NCI-H446 treated with DMSO at 0.1 percent for 48 hours (cell line): ENCODE measurements at places on chromosomes 16 and 17.

DNA sequence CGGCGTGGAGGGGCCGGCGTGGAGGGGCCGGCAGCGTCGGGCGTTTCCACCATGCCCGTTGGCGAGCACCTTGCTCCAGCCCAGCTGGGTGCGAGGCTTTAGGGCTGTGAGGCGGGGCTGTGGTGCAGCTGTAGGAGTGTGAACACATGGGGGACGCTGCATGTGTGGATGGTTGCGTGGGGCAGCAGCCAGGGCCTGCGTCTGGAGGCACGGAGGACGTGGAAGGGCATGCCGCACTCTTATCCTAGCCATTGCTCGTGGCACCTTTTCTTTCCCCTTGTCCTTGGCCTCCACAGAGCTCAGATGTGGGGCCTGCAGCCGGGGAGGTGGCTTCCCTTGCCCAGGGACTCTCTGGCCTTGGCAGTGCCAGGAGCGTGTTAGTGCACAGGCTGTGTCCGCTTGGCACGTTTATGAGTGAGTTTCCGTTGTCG, 47.8 kb downstream of the PDPK1 start:
- DNase-seq, result no peak

- DNase-seq, result no peak
These were observed 4.0 kb downstream of the HIC1 start for GRCh38 chr17:2058586-2059546.

- DNase-seq, result no peak
These were observed 395.2 kb downstream of the WWOX start for GRCh38 chr16:78494674-78495073.

- no peak for DNase-seq
These were observed 35.8 kb downstream of the NF1 start for GRCh38 chr17:31130286-31131224.

GRCh38 chr16:1708768-1709180, 2.8 kb downstream of the MAPK8IP3 start:
- DNase-seq, result no peak

DNA sequence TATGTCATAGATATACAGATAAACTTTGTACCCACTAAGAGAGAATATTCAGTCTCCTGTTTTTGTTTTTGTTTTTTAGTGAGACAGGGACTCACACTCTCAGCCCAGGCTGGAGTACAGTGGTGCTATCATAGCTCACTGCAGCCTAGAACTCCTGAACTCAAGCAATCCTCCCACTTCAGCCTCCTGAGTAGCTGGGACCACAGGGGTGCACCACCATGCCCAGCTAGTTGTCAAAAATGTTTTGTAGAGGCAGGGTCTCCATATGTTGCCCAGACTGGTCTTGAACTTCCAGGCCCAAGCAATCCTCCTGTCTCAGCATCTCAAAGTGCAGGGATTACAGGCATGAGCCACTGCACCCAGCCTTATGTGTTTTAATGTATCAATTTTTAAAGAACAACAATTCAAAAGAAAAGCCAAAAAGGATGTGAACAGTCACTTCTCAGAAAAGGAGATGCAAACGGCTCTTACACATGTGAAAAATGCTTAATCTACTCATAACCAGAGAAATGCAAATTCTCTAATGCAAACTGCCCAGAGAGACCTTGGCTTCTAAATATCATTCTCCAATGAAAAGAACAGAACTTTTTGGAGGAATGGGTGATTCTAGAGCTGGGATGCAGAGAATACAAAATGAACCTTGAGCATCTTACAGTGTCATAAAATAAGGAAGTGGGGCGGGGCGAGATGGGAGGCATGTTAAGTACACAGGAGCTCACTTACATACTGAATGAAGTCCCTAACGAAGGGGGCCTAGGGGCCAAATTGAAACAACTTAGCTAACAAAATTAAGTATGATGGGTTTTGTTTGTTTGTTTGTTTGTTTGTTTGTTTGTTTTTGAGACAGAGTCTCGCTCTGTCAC, 7.3 kb upstream of the CMTM3 start:
- no peak for DNase-seq

DNA sequence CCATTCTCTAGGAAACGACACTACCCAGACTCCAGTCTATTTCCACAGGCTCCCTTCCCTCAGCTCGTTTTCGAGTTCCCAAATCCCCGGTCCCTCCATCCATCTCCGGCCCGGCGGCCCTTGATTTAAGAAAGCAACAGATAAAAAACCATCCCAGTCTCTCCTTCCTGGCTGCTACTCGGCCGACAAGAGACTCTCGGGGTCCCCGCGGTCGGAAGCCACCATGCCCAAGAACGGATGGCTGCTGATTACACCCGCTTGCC, 182 bp downstream of the RPL26 start:
- DNase-seq, result no peak

GRCh38 chr16:88872650-88873331, 6.3 kb upstream of the PABPN1L start:
- DNase-seq, result no peak

DNA sequence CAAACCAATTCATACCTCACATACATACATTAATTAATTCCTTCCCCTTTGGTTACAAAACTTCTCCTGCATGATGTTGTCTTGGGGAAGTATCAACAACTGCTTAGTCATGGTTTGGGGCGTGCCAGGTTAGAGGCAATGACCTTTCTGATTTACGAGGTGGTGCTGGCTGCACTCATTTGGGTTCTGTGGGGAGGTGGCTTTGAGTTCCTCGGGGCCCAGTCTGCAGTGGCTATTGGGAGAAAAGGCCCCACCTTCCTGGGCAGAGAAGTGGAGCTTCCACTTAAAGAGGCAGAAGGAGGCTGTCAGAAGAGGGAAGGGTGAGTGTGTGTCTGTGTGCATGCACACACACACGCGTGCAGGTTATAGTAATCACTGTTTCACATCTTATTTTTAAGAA, 10.2 kb upstream of the ETV4 start:
- DNase-seq, result no peak

- DNase-seq, result no peak
These were observed 107.3 kb upstream of the MAF start for GRCh38 chr16:79707876-79708275.

GRCh38 chr17:75242461-75243042, 18.9 kb downstream of the GGA3 start:
- DNase-seq, result no peak

- DNase-seq, result no peak
These were observed 251.4 kb downstream of the FTO start for GRCh38 chr16:53955221-53955875.

GRCh38 chr16:83926726-83927397, 26.2 kb upstream of the OSGIN1 start:
- DNase-seq, result no peak

GRCh38 chr17:48746916-48747444, 18.4 kb upstream of the HOXB13 start:
- no peak for DNase-seq

GRCh38 chr17:42568341-42569111, 1.6 kb downstream of the MLX start:
- DNase-seq, result no peak

- DNase-seq, result no peak
These were observed 449.5 kb upstream of the CDH5 start for GRCh38 chr16:65916995-65917394.

DNA sequence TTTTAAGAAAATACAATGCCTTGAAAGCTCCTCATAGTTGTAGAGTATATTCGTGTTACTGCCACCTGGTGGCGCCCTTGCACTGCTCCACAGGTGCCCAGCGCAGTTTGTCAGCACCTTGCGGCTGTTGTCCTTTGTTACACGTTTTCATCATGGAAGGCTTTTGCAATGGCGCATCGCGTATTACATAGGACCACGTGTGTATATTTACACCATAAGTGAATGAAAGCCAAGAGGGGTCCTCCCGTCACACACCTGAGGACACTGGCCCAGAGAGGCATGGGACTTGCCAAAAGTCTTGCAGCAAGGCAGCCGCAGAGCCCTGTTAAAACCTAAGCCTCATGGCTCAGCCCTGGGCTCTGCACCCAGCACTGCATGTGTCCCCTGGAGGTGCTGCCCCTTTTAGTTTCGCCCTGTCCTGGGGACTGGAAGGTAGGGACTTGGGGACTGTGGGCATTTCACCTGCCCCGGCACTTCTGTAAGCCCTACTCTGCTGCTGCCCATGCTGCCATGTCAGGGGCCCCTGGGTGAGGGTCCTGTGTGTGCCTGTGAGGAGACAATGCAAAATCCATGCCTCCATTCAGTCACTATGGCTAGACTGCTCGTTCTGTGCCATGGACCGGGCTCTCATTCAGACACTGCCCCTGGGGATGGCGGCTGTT, 24.3 kb downstream of the POLR3E start:
- DNase-seq, result peak; percentile 5

- DNase-seq, result no peak
These were observed 4.4 kb upstream of the ZFPM1 start for GRCh38 chr16:88448461-88449266.

DNA sequence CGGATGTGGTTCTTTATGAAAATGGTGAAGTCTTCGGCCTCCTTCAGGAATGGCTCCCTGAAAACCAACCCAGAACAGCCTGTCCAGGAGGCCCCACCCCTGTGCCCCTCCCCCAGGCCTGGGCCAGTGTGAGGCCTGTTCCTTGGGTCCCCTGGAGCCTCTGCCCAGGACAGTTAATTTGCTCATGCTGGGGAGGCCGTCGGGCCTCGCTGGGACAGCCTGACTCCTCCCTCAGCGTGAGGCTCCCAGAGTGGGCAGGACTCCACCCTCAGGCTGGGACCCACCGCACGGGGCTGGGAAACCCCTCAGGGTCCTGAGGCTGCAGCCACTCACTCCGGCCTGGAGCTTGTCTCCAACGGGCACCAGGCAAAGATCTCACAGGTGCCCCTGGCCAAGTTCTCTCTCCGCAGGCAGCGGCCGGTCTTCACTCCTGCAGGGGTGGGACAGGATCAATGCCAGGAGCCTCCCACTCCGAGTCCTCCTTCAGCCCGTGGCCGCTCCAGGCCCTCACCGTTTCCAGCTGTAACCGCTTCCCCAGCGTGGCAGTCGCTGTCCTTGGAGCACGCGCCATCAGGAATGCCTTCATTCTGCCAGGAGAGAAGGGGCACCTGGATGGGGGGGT, 5.8 kb downstream of the P2RX5 start:
- DNase-seq, result no peak

- no peak for DNase-seq
These were observed 61.8 kb downstream of the EMP2 start for GRCh38 chr16:10518479-10519041.

GRCh38 chr17:16123531-16123930, 91.8 kb downstream of the NCOR1 start:
- no peak for DNase-seq

DNA sequence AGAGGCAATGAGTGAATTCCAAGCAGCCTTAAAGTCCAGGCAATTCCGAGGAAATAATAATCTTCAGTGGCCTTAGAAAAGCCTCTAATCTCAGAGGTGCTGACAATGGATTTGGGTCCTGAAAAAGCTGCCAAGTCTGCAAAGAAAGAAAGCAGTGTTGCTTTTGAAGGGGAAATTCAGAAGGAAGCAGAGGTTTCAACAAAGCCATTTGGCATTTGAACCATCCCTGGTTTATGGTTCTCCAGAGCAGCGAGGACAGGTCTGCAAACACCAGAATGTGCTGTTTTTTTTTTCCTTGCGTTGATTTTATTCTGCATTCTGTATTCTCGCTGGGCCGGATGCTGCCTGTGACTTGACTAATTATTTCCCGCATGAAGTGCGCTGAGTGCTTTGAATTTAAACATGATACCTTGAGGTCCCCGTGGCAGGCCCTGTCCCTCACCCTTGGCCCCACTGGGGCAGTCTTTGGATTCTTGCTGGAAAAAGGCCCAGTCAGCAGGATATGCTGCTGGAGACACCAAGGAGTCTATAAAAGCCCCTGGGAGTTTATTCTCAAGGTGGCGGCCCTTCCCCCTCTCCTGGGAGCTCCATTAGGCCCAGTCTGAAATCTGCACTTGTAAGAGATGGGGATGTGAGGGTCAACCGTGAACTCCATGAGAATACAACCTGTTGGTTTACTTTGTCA, 338.3 kb downstream of the HAPSTR1 start:
- no peak for DNase-seq

GRCh38 chr16:17476414-17477259, 5.9 kb upstream of the XYLT1 start:
- no peak for DNase-seq

DNA sequence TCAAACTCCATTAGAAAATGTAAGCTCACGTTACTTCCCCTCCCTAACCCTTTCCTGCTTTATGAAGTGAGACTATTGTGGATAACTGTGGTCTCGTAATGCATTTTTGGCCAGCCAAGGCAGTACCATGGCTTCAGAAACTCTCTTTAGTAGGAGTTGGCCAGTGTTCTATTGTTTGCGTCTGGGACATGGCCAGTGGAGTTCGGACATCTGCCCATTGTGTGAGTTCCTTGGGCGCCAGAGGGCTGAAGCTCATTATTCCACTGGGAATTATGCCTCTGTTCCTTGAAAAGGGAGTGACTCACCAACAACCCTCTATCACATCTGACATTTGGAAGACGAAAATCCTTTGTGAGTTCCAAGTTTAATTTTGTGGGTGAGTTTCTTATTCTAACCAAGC, 319.5 kb upstream of the SOX9 start:
- peak; percentile 68 for DNase-seq

DNA sequence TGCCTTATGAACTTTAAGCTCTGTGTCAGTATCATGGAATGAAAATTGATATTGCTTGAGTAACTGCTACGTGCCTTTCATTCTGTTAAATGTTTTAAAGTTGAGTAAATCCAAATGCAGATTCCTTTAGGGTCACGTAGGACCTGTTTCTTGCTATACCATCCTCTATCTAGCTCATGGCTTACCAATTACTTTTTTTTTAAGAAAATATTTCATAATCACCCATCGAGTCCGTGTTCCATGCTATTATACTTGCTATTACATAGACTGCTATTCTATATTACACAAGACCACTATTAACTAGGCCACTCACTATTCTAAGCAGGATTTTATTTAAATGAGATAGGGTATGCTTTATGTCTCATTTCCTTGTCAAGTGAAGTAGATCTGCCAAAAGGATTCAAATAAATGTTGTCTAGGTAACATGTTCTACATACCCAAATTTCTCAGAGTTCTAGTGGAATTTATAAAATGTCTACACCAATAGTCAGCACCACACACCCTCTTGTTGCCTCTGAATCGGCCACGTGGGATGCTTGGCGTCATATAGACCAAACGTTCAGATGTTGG, 11.9 kb downstream of the ANKFN1 start:
- no peak for DNase-seq

GRCh38 chr17:4753392-4753791, 13.7 kb upstream of the CXCL16 start:
- no peak for DNase-seq

- peak; percentile 58 for DNase-seq
These were observed 1.7 kb downstream of the SMARCD2 start for GRCh38 chr17:63840591-63841349.

GRCh38 chr17:5194346-5194745, 2.7 kb upstream of the ZNF594 start:
- no peak for DNase-seq

- DNase-seq, result peak; percentile 57
These were observed 656.2 kb downstream of the KCNJ2 start for GRCh38 chr17:70825321-70826125.

GRCh38 chr17:69551212-69552010, 136.9 kb downstream of the MAP2K6 start:
- no peak for DNase-seq

DNA sequence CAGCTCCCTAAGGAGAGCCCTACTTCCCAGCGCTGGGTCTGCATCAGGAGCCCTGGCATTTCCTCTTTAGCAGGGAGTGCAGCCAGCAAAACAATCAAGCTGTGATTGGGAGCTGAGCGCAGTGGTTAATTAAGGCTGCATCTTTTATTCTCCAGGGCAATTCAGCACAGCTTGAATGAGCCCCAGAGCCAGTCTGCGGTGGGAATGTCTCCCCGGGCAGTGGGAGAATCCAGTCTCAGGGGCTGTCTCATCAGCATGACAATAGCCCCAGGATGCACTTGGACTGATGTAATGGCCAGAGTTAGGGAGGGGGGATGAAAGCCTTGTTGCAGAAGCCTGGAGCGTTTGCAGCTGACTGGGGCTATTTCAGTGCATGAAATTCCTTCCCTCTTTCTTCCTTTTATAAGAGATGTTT, 292.6 kb upstream of the SOX9 start:
- DNase-seq, result peak; percentile 53
